ENCODE measurements at places on chromosomes 3 and 15. TPM values are rescaled to one million over a fixed set of nuclear protein-coding genes. Genes with fewer than 3 reads are reported as not detected.
A peak's percentile ranks its signal among the peaks of the same experiment; 100 is the strongest.

DNA sequence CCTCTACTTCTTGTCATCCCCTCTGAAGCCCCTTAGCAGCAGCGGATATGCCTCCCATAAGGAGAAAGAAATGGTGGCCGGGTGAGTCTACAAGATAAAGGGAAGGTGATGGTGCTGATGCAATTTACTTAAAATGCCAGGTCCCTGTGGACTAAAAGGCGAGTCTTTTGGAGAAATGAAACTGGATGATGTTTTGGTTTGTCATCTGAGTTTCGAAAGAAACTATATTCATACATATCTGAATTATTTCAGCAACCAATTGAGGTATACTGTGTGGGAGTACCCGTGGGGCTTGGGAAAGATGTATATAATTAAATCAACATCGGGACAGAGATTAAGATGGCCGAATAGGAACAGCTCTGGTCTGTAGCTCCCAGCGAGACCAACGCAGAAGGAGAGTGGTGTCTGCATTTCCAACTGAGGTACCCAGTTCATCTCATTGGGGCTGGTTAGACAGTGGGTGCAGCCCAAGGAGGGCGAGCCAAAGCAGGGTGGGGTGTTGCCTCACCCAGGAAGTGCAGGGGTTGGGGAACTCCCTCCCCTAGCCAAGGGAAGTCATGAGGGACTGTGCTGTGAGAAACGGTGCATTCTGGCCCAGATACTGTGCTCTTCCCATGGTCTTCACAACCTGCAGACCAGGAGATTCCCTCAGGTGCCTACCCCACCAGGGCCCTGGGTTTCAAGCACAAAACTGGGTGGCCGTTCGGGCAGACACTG lies 210.6 kb upstream of the CHRM5 start:
- DNase-seq, result no peak

DNA sequence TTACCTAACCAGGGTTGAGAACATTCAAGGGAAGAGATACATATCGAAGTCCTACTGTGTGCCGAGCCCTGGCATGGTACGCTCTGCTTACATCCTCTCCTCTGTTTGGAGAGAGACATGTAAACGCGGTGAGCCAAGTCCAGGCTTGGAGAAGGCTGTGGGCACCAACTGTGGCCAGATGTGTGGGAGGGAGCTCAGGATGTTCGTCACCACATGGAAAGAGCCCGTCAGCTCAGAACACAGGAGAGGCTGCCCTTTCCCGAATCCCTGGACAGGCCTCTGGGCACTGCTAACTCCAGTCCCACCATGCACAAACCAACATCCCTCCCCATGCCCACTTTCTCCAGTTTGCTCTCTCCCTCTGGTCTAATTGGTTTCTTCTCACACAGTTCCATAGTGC lies 43.0 kb downstream of the MESD start:
- no peak for DNase-seq

RNF7 gene
- 41.0 TPM for total RNA-seq

- DNase-seq, result no peak
Measured at GRCh38 chr3:122992133-122992532, 35.4 kb downstream of the SEMA5B start.

GRCh38 chr3:139234491-139234890 lies 109.3 kb upstream of the MRPS22 start:
- DNase-seq, result no peak

GRCh38 chr3:190173426-190173825 lies 52.7 kb upstream of the P3H2 start:
- DNase-seq, result no peak

- DNase-seq, result no peak
Measured at GRCh38 chr3:10265833-10266232, 17.6 kb downstream of the TATDN2 start.

DNA sequence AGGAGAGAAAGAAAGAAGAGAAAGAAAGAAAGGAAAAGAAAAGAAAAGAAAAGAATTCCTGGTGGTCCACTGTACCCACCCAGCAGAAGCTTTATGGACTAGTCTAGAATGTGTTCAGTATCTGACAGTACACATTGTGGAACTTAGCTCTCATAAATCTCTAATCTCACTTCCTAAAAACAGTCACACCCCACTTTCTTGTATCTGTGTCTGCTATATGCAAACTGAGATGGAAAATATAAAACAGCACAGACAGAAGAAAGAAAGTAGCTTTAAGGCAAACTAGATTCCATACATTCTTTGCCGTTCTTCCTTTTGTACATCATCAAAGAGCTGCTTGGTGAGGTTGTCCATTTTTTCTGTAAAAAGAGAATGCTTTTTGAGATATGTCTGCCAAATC lies 41.1 kb upstream of the GNB5 start:
- DNase-seq, result no peak

- no peak for DNase-seq
Measured at GRCh38 chr3:195849322-195850074, 37.8 kb upstream of the MUC4 start.

DNA sequence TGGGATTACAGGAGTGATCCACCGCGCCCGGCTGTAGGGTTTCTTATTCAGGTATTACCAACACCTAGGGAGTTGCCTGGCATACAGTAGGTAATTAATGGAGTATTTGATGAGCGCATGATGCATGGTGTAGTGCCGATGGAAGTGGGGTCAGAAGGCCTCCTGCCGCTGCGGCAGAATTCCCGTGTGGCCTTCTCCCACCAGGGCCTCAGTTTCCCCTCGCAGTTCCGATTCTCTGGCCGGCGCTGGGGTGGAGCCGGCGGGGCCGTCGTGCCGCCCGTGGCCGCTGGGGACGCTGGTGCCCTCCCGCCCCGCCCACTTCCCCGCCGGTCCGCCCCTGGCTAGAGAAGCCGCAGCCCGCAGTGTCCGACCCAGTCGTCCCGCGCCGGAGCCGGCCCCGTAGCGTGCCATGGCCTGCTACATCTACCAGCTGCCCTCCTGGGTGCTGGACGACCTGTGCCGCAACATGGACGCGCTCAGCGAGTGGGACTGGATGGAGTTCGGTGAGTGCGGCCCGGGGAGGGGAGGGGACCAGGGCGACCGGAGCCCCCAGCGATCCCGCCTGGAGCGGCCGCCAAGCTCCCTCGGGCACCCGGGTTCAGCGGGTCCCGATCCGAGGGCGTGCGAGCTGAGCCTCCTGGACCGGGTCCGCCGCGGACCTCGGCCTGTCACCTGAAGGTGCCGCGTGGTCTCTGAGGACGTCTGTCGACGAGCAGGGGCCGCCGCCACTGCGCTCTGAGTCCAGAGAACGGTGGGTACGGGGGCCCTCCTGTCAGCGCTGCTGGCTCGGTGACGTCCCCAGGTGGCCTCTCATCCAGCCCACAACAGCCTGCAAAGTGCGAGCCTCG lies at the start of gene IRAK2:
TSS of gene IRAK2 (plus strand) at position 374 of the 848 bp plus-strand sequence. CDS start at position 410, 36 bp downstream.
- DNase-seq, result peak; percentile 59

- DNase-seq, result peak; percentile 89
Measured at GRCh38 chr15:48963524-48964113, at the start of gene SHC4. SHC4 (minus strand) TSS chr15:48963919; CDS start chr15:48963015, 904 bp downstream.

DNA sequence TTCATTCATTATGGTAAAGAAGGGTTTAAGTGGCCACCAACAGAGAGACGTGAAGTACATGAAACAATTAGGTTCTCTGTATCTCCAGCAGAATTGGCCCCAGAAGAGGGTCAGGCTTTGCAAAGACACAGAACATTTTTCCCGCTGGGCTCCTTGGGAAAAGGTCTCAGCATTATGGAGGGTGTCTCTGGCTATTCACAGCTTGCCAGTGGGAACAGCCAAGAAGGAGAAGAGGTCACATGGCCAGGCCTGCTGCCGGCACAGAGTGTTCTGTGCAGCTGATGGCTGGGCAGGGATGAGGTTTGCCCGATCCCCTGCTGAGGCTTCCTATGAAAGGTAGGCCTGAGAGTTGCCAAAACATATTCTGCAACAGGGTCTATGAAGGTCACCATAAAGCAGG lies 77.8 kb upstream of the LPP start:
- no peak for DNase-seq

GOLGA6D gene
- 0.12 TPM for total RNA-seq

DNA sequence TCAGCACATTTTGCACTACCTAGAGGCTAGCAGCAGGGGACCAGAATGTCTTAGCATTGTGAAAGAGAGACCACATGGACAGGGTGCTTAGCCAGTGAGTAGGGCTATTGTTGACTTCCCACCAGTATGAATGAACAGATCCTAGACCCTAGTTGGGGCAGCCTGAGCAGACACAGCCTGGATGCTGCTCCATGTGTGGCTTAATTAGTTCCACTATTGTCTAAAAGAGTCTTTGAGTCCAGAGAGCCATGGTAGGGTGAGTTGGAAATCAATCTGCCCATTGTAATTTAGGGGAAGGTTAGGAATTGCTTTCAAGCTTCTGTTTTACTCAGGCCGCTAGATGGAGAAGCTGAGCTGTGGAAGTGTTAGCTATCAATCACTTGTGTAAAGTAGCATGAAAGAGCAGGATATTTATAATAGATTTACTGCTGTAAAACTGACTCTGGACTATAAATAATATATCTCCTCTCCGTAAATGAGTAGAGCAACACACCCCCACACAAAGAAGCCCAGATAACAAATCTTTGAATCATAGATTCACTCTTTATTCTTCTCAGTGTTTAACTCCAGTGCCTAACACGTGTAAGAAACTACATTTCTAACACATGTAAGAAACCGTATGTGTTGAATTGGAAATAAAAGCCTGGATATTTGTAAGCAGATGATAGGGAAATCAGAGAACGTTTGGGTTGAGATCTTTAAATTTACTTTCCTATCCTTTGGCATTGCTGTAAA lies 4.1 kb upstream of the GCSAM start:
- DNase-seq, result peak; percentile 70

CCDC54 gene
- not detected for total RNA-seq

DNA sequence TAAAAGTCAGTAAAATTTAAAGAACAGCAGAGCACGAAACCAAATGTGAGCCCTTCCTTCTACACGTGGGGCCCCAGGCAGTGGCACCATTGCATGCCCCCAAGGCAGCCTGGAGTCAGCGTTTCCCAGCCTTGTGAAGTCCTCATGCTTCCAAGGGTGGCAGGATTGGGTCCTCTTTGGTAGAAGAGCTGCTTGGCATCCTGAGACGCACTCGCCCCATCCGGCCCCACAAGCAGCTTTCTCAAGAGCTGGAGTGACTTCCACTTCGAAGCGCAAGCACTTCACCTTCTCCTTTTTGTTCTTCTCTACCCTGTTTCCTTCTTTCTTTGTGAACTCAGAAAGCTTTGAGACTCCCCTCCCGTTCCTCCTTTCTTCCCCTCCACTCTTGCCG lies 34.7 kb downstream of the ZNF710 start:
- no peak for DNase-seq

DNA sequence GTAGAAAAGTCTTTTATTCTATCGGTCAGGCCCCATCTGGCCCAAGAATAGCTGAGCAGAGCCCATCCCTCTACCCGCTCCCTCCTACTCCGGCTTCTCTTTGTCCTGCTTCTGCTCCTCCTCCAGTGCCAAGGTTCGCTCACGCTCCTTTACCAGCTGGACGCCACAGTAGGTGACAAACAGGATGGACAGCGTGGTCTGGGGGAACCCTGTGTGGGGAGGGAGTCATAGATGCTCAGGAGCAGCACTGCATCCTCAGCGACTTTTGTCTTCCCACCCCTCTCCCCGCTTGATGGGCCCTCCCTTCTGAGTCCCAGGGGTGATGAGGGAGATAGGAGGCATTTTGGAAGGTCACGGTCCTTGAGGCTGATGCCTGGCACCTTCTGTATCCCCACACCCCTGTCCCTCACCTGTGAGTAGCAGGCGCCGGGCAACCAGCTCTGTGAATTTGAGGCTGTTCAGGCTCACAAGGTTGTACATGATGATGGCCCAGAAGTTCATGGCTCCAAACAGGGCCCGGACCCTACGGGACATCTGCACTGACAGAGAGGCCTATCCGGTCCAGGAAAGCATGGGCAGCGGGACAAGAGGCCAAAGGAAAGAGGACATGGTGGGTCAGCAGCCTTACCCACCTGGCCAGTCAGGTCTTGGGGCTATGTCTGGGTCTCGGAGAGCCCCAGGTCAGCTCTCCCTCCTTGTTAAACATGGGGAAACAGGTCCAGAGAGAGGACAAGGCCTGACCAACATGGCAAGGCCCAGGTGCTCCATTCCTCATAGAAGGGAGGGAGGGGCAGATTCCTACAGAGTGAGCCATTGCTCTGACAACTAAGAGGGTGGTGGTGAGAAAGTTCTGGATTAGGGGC lies 7.6 kb downstream of the KLHL40 start:
- no peak for DNase-seq

- peak; percentile 25 for DNase-seq
Measured at GRCh38 chr3:190269101-190269500, 53.1 kb downstream of the CLDN1 start.

DNA sequence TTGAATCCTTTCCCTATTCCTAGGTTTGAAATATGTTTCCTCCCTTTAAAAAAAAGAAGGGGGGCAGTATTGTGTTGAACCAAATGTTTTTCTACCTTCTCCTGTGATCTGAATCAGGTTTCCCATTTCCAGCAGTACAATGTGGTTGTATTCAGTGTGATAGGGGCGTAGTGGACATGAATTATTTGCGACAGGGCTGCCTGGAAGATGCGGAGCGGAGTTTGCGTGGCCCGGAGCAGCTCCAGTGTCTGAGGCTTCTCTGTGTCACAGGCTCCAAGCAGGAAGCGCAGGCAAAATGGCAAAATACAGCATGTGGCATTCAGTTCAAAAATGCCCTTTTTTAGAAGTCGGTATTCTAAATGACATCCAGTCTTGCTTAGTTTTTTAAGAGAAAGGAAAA lies 154.4 kb downstream of the PGPEP1L start:
- DNase-seq, result peak; percentile 98

GRCh38 chr15:78396186-78396814 lies 41.7 kb upstream of the IREB2 start:
- DNase-seq, result no peak

SIDT1 gene
- 5.0 TPM for total RNA-seq

CORO2B gene
- total RNA-seq, result 12.5 TPM

- DNase-seq, result peak; percentile 8
Measured at GRCh38 chr15:65979316-65979715, 110.0 kb downstream of the RAB11A start.

PPP1R14D gene
- total RNA-seq, result not detected

DNA sequence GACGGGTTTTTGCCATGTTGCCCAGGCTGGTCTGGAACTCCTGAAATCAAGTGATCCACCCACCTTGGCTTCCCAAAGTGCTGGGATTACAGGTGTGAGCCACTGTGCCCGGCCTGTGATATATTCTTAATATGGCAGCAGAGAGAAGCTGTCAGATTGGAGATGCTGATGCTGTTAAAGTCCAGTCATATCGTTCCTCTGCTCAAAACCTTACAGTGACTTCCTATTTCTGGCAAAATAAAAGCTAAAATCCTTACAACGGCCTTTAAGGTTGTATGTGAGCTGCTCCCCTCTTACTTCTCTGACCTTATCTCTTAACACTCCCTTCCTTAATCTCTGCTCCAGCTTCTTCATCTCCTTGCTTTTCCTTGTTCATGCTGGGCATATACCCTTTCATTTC lies 26.6 kb upstream of the MGA start:
- no peak for DNase-seq

GRCh38 chr3:13044496-13045240 lies 28.6 kb downstream of the IQSEC1 start:
- DNase-seq, result no peak

GRCh38 chr3:193827040-193827669 lies 234.1 kb downstream of the OPA1 start:
- DNase-seq, result no peak

All from lung (tissue), 17 donors.